ENCODE measurements at places on chromosomes 6 and 20. TPM values are rescaled to one million over a fixed set of nuclear protein-coding genes. Genes with fewer than 3 reads are reported as not detected.

DNA sequence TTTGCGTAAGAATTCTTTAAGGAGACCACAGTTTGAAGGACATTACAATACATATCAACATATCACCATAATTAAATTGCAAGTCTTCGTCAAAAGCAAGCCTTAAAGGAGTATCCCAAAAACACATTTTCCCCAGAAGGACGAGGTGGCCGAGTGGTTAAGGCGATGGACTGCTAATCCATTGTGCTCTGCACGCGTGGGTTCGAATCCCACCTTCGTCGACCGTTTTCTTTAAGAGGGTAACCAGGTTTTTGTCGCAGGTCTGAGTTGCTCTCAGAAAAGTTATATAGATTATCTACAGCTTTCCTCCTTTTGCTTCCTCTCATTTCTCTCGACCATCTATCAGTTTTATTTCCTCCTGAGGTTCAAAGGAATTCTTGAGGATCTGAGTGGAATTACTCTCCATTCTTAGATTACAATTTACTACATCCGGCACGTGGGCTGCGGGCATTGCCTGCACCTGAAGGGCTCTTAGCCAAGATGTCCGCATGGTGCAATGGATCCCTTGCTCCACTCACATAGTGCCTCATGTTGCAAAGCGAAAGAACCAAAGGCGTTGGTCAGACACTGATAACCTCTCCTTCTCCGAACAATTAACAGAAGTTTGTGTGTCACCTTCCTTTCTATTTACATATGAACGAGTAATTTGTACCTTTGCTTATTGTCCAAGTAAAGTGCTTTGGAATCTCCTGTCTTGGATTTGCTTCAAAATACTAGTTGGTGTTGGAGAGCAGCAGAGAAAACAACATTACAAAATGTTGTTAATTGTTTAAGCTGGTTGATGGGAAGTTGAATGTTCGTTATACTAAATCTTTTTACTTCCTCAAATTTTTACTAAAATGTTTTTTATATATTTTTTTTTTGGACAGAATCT lies 14.0 kb downstream of the POM121L2 start:
- DNase-seq = no peak

GRCh38 chr6:41157323-41157722 lies 3.2 kb upstream of the TREML1 start:
- no peak for DNase-seq

- no peak for DNase-seq
These were observed 710.2 kb upstream of the POU3F2 start for GRCh38 chr6:98124171-98124570.

DNA sequence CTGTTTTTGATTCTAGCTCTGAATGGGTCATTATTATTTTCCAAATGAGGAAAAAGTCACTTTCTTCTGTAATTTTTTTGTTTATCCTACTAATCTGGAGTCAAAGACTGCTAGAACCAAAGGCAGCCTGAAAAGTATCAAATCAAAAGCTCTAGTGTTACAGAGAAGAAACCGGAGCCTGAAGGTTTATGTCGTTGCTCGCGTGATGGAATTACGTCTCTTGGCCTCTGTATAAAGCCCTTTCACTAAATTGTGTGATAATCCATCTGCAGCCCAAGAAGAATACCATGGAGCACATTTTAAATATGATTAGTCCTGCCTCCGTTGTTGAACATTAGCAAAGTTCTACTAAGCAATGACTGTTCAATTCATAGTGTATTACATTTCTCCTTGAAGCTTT lies 738.6 kb downstream of the C6orf118 start:
- DNase-seq = no peak

GRCh38 chr6:31978831-31979230 lies 3.0 kb upstream of the C4A start:
- DNase-seq = no peak

- DNase-seq = no peak
These were observed 78.4 kb downstream of the ERMARD start for GRCh38 chr6:169829786-169830185.

DNA sequence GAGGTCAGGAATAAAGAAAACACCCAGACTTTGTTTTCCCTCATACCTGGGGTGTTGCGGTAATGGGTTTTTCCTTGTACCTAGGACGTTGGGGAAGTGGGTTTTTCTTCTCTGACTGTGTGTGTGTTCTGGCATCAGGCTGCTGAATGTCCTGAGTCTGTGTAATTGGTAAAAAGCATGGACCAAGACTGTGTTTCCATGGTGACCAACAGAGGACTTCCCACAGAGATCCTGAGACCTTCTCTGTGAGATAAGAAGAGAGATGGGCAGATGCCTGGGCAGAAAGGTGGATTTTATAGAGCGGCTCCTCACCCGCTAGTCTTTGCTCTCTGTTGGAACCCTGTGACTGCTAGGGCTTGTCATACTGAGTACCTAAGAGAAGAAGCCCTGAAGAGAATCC lies 135.4 kb upstream of the GGTLC1 start:
- DNase-seq = no peak

- no peak for DNase-seq
These were observed 1.5 kb downstream of the HLA-DQA1 start for GRCh38 chr6:32638532-32639219.

DNA sequence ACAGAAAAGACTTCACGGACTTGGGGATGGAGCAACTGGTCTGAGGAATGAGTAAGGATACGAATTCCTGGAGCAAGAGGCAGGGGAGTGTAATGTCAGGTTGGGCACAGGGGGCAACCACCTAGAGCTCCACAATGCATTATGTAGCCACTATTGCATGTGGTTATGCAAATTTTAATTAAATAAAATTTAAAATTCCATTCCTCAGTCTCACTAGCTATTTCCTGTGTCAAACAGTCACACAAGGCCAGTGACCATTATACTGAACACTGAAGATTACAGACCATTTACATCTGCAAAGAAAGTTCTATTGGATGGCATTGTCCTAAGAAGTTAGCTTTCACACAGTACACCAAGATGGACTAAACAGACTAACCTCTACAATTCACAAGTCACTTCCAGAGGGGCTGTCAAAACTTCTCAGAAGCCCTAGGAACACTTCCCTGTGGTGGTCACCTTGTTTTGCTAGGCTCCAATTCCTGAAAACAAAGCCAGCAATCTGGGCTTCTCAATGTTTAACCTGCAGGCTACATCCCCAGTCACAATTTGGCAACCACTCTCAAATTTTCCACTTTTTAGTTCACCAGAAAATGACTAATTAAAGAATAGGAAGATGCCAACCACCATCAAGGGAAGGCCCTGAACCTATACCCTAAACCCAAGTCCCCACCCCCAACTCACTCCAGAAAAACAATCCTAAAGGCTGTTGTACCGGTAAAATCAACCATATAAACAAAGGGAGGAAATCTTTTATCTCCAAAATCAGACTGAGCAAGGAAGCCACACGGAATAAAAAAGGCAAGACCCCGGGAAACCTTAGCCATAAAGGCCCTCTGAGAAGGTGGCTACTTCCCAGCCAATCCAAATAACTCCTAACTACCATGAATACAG lies 34.2 kb upstream of the C20orf203 start:
- no peak for DNase-seq

DNA sequence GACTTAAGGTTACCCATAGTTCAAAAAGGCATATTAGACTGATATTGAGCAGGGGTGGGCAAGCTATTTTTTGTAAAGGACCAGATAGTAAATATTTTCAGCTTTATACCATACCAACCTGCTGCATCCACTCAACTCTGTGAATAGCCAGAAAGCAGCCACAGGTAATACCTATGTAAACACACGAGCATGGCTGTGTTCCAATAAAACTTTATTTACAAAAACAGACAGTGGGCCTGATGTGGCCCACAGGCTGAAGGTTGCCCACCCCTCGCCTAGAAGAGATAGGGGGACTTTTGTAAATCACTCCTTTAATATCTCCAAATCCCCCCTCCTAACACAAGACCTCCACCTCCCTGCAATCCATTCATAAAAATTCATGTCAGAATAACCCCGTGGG lies 64.4 kb downstream of the PSMG4 start:
- no peak for DNase-seq

DNA sequence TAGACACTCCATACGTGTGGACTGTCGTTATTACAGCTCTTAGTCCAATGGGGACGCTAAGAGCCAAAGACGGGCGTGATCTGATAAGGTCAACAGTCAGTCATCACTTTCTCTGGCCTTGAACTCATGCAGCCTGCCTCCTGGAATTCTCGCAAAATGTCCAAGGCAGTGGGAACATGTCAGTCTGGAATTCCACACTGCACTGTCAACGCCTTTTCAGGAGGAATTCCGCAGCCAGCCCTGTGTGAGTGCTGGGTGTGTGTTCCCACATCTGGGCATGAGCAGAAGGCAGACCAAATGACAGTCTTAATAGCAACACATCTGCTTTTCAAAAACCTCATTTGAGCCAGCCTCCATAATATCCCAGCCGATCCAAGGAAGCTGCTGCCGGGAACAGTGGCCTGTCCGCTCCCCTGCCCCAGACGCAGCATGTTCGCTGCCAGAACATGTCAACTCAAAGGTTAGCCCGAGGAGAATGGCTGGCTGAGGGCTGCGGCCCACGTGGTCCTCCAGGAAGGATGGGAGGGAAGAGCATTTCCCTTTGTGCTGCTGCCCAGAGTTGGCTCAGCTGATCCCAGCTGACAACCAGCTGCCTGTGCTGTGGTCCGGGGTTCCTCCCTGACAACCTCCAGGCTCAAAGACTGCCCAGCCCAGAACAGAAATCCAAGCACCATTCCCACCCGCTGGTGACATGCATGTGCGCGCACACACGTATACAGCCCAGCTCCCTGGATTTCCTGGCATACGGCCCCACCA lies 103.1 kb downstream of the SULF2 start:
- DNase-seq = no peak

- no peak for DNase-seq
These were observed 27.8 kb upstream of the SRPK1 start for GRCh38 chr6:35948725-35949124.

DNA sequence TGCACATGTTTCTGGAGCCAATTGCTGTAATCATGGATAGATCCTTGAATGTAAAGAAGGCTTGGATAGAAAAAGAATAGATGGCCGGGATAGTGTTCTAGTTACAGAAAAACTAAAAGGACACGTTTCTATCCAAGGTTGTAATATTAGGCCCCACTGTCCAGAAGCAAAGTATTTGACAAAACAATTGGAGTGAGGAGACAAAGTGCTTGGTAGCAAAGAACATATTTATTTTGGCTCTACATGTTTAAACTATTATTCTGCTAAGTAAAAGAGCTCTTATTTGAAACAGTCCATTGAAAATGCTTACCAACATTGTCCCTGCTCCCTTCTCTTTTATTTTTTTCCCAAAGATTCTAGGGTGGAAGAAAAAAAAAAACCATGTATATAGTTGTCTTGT lies 94.4 kb downstream of the MYO6 start:
- DNase-seq = no peak

- DNase-seq = no peak
These were observed 294.7 kb downstream of the FARS2 start for GRCh38 chr6:5556011-5556410.

DNA sequence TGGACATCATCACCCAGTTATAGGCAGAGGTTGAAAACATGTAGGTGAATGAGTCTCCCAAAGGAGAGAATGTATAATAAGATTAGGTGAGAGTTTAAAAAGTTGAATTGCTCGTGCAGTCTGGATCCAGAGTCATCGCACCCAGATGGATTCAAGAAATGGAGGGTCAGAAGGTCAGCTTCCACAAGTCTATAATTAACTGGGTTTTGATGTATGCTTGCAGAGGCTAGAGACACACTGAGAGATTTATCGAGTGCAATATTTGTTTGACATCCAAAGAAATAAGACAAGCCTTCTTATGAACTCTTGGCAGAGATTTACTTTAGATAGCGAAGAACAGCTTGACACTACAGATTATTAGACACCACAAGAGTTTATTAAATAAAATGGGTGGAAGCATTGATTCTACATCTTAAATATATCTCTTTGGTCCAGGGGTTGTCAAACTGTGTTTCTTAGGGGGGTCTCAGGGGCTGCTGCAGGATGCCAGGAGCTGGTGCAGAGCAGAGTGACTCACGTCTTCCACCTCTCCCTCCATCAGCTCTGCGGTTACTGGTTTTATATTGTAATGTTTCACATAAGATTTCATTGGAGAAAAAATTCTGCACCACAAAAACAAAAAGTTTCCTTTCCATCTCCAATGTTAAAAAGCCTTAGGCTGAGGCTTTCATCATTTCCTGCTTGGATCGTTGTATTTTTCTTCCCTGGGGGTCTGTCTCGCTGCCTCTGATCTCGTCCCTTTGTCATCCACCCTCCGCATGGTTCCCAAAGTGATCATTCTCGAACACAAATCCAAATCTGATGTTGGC lies 176.2 kb upstream of the AHI1 start:
- no peak for DNase-seq

- no peak for DNase-seq
These were observed 771.2 kb downstream of the KIF16B start for GRCh38 chr20:15802020-15802419.

DNA sequence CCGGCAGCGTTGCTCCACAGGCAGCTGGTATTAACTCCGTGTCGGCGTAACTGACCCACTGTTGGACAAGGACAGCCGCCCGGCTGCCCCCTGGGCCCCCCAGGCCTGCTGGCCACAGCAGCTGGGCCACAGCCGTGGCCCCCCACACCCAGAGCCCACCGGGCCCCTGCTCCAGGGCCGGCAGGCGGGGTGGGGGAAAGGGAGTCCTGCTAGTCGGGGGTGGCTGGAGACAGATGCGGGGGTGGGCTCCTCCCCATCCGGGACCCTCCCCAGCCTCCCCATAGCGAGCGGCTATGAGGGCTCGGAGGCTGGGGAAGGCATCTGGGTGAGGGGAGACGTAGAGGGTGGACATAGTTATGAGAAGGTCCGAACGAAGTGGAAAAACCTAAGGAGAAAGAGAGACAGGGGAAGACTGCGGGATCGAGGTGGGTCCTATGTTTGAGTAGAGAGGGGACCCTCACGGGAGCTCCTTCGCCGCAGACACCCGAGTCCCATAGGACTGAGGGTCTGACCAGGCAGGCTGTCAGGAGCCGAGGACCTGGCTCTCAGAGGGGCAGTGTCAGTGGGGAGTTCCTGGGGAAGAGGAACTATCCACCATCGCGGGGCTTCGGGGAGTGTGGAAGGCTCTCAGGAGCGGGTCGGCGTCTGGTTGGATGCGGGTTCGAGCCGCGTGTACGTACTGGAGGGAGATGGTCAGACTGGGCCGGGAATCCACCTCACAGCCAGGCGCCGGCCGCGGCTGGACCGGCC lies 511 bp downstream of the VARS1 start:
- no peak for DNase-seq

Gene RNF217
- total RNA-seq = 1.5 TPM

Gene CCN2
- total RNA-seq = not detected

Gene ETV7
- 0.32 TPM for total RNA-seq

Gene PRSS16
- 0.40 TPM for total RNA-seq

Gene ASIP
- not detected for total RNA-seq

Gene DNAH8
- total RNA-seq = 0.15 TPM

Gene MACROD2
- total RNA-seq = 0.27 TPM

Gene CTAGE9
- not detected for total RNA-seq

Data from naive thymus-derived CD4-positive, alpha-beta T cell (primary cell).